ENCODE measurements at places on chromosomes 4 and X.

- DNase-seq, result no peak
Measured at GRCh38 chr4:186021461-186022167, 47.3 kb upstream of the TLR3 start.

DNA sequence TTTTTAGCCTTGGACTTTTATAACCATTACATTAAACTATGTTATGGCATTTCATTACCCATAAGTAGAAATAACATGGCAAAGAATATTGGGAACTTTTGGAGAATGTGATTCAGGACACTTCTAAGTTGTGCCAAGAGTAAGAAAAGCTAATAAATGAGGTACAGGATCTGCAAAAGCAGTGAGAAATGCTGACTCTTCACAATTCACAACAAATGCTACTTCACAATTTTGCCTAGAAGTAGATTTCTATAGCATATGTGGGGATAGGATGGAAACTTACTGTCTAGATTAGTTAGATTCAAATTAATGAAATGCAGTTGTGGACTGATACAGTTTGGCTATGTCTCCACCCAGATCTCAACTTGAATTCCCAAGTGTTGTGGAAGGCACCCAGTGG lies 173.7 kb downstream of the COMMD8 start:
- DNase-seq, result no peak

DNA sequence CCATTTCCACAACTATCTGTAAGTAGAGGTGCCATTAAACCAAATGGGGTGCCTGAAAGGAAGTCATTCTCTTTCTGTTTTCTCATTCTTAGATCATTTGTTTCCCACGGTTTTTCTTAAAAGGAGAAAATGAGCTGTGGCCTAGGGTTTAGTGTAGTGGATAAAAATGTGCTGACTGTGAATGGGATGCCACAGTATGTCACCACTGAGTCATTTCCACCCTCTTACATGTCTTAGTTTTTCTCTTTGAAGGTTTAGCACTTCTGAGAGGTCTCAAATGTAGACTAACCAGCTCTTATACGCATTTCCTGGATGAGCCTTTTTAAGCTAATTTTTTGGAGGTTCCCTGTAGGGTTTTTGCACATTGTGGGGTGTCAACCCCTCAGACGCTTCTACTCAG lies 244.5 kb upstream of the SPANXN1 start:
- DNase-seq, result no peak

DNA sequence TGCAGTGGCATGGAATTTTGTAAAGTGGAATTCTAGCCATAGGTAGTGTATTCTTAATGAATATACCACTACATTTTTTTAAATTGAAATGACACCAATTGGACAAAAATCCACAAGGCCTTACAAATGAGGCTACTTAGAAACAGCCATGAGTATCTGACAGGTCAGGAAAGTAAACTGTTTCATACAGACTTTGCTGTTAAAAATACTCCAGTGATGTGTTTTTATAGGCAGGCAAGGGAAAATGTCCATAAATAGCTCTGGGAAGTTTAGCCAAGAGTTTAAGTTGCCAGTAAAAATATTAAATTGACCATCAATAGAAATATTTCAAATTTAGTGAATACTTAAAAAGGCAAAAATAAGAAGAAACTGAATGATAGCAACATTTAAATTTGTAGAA lies 41.8 kb upstream of the PDLIM5 start:
- no peak for DNase-seq

DNA sequence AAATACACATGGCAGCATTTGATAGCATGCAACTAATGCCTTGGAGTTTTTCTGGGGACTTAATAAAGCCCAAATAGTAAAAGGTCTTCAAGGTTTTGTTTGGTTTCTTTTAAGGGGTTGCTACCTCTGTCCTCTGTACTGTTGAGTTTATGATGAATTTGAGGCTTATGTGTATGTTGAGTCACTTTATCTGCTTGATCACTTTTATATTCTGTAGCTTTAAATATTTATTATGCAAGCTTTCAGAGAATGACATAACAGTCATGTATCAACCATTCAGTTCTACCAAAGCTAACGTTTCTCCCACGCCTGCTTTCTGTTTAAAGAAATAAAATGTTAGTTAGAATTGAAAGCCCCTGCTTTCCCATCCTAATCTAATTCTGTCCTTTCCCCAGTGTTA lies 122.2 kb downstream of the NHS start:
- no peak for DNase-seq

Measured in stimulated activated CD4-positive, alpha-beta T cell treated with anti-CD3 and anti-CD28 coated beads, Interleukin-4, amount 100 ng/mL, for 4 hours (primary cell).